Ovary (tissue), 10 donors: ENCODE measurements at places on chromosomes 3 and 15. TPM values are rescaled to one million over a fixed set of nuclear protein-coding genes. Genes with fewer than 3 reads are reported as not detected.

DNA sequence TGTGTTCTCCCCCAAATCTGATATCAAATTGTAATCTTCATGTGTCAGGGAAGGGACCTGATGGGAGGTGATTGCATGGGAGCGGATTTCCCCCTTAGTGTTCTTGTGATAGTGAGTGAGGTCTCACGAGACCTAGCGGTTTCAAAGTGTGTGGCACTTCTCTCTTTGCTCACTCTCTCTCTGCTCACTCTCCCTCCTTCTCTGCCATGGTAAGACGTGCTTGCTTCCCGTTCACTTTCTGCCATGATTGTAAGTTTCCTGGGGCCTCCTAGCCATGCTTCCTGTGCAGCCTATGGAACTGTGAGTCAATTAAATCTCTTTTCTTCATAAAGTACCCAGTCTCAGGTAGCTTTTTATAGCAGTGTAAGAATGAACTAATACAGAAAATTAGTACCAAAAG is 30.6 kb upstream of the OR5H6 start:
- no peaks in the 10 kb centered on the region for H3K27me3 ChIP-seq
- H3K4me3 ChIP-seq = no peak overlapping the region
- no peaks in the 10 kb centered on the region for H3K4me1 ChIP-seq
- DNase-seq = no peak

- no peaks in the 10 kb centered on the region for H3K4me1 ChIP-seq
- H3K27ac ChIP-seq = no peak overlapping the region
- no peak overlapping the region for H3K4me3 ChIP-seq
- no peaks in the 10 kb centered on the region for H3K36me3 ChIP-seq
- no peak for DNase-seq
Measured at GRCh38 chr3:149321136-149321535, 12.3 kb downstream of the TM4SF18 start.

DNA sequence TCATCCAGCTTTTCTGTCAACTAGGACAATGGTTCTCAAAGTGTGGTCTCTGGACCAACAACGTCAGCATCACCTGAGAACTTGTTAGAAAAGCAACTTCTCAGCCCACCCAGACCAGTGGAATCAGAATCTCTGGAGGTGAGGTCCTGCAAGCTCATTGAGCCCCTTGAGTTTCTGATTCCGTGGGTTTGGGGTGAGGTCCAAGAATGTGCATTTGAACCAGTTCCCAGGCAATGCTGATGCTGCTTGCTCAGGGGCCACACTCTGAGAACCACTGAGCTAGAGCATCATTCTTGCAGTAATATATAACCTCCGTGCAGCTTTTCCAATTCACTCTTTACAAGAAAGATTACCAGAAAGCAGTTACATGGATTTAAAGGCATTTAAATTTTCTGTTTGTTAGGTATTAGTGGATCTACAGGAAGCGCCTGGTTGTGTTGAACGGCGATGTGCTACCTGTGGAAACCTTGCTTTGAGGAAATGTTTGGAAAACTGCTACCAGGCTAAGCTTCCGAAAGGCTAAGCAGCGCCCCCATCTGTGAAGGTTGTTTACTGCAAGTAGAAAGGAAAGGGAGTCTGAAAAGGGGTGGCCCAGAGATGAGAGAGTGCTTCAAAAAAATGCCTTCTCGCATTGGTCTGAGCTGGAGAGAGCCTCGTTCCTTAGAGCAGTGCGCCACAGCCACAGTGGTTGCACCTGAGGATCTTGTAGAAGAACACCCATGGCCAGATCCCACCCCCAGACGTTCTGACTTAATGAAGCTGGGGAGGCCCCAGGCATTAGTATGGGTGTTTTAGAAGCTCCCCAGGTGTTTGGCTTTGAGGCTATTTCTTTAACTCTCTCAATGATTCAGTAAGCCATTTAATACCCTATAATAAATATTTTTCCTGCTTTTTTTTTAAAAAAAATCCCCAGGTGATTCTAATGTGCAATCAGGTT is 50.0 kb downstream of the RLBP1 start:
- H3K36me3 ChIP-seq = no peaks in the 10 kb centered on the region
- no peak overlapping the region for H3K4me3 ChIP-seq
- no peak overlapping the region for H3K27ac ChIP-seq
- no peaks in the 10 kb centered on the region for H3K27me3 ChIP-seq
- peak; percentile 32 for DNase-seq
- no peaks in the 10 kb centered on the region for H3K4me1 ChIP-seq

DNA sequence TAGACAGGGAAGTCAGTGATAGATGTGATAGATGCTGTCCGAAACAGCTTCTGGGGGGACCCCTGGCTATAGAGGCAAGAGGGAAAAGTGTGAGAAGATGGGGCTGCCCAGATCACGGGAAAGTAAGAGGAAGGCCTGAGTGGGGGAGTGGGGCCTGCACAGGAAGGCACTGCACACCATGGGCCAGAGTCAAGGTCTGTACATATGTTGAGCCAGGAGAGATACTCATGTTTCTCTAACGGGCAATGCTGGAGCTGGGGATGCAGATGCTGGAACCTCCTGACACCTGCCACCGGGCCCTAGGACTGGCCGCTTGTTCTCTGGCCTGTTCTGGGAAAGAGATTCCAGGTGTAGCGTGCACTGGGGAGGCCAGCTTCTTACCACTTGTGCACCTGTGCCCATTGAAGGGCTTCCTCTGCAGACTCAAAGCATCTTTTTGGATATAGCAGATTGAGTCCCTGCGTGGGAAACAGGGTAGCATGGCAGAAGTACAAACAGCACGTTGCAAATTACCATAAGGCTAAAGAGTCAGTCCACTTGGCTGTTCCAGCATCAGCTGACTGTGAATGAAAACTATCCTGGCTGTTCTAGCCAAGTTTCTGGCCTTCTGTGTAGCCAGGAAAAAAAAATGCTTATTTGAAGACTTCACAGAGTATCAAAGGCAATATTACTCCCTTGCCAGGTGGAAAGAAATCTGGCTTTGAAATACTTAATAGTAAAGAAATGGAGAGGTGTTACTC is 77.1 kb upstream of the GSK3B start:
- no peak overlapping the region for H3K4me3 ChIP-seq
- no peaks in the 10 kb centered on the region for H3K36me3 ChIP-seq
- DNase-seq = no peak
- H3K27me3 ChIP-seq = no peaks in the 10 kb centered on the region
- H3K27ac ChIP-seq = no peak overlapping the region

DNA sequence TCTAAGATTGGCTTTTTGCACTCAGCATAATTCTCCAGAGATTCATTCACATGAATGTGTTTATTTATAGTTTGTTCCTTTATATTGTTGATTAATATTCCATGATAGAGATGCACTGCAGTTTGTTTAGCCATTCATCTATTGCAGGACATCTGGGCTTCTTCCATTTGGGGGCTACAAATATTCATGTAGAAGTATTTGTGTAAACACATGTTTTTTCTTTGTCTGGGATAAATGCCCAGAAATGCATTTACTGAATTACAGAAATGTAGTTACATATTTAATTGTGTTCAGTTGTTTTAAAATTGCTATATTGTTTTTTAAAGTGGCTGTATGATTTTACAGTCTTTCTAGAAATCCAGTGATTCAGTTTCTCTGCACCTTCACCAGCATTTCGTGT is 635.0 kb downstream of the ZIC1 start:
- H3K4me1 ChIP-seq = no peaks in the 10 kb centered on the region
- H3K27me3 ChIP-seq = no peaks in the 10 kb centered on the region
- no peak overlapping the region for H3K4me3 ChIP-seq
- no peak for DNase-seq
- H3K36me3 ChIP-seq = no peaks in the 10 kb centered on the region

DNA sequence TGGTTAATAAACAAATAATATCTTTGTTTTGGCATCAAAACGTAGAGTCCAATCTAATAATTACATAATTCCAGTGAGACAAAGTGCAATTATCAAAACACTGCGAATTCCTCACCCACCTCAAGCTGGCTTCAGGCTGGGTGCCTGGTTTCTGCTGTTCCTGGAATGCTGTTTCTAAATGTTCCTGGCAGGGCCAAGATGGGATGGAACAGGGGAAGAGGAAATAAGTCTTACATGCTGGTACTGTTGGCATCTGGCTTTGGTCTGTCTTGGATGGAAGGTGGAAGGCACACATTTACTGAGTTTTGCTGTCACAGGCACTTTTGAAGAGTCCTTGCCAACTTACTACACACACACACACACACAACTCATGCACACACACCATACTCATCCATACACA is 101.9 kb upstream of the SLCO3A1 start:
- DNase-seq = no peak
- no peak overlapping the region for H3K4me3 ChIP-seq
- peaks cover 7% of the 10 kb centered on the region for H3K4me1 ChIP-seq
- no peaks in the 10 kb centered on the region for H3K36me3 ChIP-seq
- no peak overlapping the region for H3K27ac ChIP-seq

GRCh38 chr3:72274493-72275330 is 489.8 kb upstream of the PROK2 start:
- H3K4me1 ChIP-seq = peaks cover 10% of the 10 kb centered on the region
- no peaks in the 10 kb centered on the region for H3K27me3 ChIP-seq
- H3K36me3 ChIP-seq = no peaks in the 10 kb centered on the region
- peak; percentile 71 for DNase-seq
- peak overlapping the region; percentile 51 for H3K27ac ChIP-seq
- H3K4me3 ChIP-seq = peak overlapping the region; percentile 7

GRCh38 chr15:56281145-56281544 is 37.5 kb upstream of the RFX7 start:
- no peaks in the 10 kb centered on the region for H3K27me3 ChIP-seq
- no peaks in the 10 kb centered on the region for H3K36me3 ChIP-seq
- H3K4me1 ChIP-seq = no peaks in the 10 kb centered on the region
- H3K4me3 ChIP-seq = no peak overlapping the region

DNA sequence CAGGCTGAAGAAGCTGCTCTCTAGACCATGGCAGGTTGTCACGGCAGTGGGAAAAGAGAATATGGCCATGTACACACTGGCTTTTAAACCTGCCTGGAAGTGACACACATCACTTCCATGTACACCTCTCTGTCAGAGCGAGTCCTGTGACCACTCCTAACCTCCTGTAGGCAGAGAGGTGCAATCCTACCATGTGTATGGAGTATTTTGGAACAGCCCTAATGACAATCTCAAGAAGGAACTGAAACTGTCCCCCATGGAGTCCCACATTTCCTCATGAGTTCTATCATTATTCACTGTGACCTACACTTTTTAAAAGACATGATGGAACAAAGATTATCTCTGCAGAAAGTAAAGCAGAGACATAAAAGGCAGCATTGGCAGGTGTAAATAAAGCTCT is 153.4 kb upstream of the PFN2 start:
- no peaks in the 10 kb centered on the region for H3K27me3 ChIP-seq
- H3K36me3 ChIP-seq = no peaks in the 10 kb centered on the region
- no peaks in the 10 kb centered on the region for H3K4me1 ChIP-seq
- no peak for DNase-seq
- no peak overlapping the region for H3K4me3 ChIP-seq

- DNase-seq = no peak
- no peaks in the 10 kb centered on the region for H3K27me3 ChIP-seq
- no peaks in the 10 kb centered on the region for H3K4me1 ChIP-seq
- no peak overlapping the region for H3K27ac ChIP-seq
- no peaks in the 10 kb centered on the region for H3K36me3 ChIP-seq
- H3K4me3 ChIP-seq = no peak overlapping the region
Measured at GRCh38 chr3:98726084-98726483, 37.1 kb upstream of the ST3GAL6 start.

GRCh38 chr15:75073197-75073596 is 49.8 kb downstream of the PPCDC start:
- no peaks in the 10 kb centered on the region for H3K36me3 ChIP-seq
- DNase-seq = no peak
- no peaks in the 10 kb centered on the region for H3K27me3 ChIP-seq
- no peak overlapping the region for H3K4me3 ChIP-seq
- H3K4me1 ChIP-seq = no peaks in the 10 kb centered on the region

GRCh38 chr3:114093596-114093995 is 37.1 kb downstream of the QTRT2 start:
- DNase-seq = peak; percentile 36
- no peak overlapping the region for H3K27ac ChIP-seq
- H3K4me3 ChIP-seq = no peak overlapping the region
- no peaks in the 10 kb centered on the region for H3K27me3 ChIP-seq

GRCh38 chr15:39874890-39875549 is 45.0 kb downstream of the GPR176 start:
- no peaks in the 10 kb centered on the region for H3K27me3 ChIP-seq
- H3K36me3 ChIP-seq = no peaks in the 10 kb centered on the region
- H3K4me3 ChIP-seq = no peak overlapping the region
- DNase-seq = no peak
- no peak overlapping the region for H3K27ac ChIP-seq
- H3K4me1 ChIP-seq = no peaks in the 10 kb centered on the region

GRCh38 chr15:45921376-45921775 is 286.5 kb downstream of the SQOR start:
- H3K27ac ChIP-seq = no peak overlapping the region
- H3K4me3 ChIP-seq = no peak overlapping the region
- H3K36me3 ChIP-seq = no peaks in the 10 kb centered on the region
- H3K4me1 ChIP-seq = no peaks in the 10 kb centered on the region
- DNase-seq = no peak

GRCh38 chr15:69718916-69719315 is 266.3 kb downstream of the RPLP1 start:
- no peak overlapping the region for H3K27ac ChIP-seq
- no peaks in the 10 kb centered on the region for H3K4me1 ChIP-seq
- no peak for DNase-seq
- no peaks in the 10 kb centered on the region for H3K36me3 ChIP-seq
- H3K4me3 ChIP-seq = no peak overlapping the region
- H3K27me3 ChIP-seq = no peaks in the 10 kb centered on the region

DNA sequence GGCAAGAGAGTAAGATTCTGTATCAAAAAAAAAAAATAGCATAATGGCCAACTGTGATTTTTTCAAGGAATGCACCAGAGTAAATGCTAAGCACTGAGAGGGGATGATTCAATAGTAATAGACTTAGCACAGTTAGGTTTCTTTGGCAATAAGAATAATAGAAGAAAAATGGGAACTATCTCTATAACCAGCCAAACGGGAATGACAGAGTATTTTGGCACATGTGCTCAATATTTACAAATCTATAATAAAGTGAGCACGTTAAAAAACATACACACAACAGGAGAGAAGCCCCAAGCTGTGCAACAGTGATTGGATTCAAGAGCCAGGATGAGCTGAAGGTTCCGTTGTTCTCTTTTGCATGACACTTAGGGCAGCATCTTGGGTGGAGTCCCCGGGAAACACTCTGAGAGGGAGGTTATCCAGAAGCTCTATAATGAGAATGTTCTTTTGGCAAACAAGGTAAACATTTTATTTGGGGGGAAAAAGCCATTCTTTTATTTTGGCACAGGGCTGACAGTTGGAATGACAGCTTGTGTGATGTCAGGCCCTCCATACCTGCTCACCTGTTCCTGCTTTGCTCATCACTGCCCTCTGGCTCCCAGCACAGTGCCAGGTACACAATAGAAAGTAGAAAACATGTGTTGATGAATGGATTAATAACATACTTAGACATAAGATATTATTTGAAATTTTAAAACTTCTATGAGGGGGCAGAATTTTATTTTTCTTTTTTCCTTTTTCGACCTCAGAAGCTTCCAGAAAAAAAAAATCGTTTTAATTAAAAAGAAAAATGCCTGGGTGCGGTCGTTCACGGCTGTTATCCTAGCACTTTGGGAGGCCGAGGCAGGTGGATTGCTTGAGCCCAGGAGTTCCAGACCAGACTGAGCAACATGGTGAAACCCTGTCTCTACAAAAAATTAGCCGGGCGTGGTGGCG is 44.0 kb upstream of the MUC4 start:
- H3K4me1 ChIP-seq = peaks cover 4% of the 10 kb centered on the region
- DNase-seq = no peak
- H3K4me3 ChIP-seq = no peak overlapping the region
- no peak overlapping the region for H3K27ac ChIP-seq

Gene NR1I2
- total RNA-seq = 0.22 TPM

Gene CLDN18
- not detected for total RNA-seq

Gene PROK2
- not detected for total RNA-seq

Gene CHL1
- total RNA-seq = 81.0 TPM

Gene NUP210
- 3.2 TPM for total RNA-seq

Gene TM4SF18
- 7.3 TPM for total RNA-seq

Gene GUCA1C
- total RNA-seq = not detected

Gene MINAR1
- total RNA-seq = 0.62 TPM

Gene CCDC39
- total RNA-seq = 0.69 TPM

Gene ZFYVE19
- 24.7 TPM for total RNA-seq
